K562 (cell line): ENCODE measurements at places on chromosomes 5 and 9. TPM values are rescaled to one million over a fixed set of nuclear protein-coding genes. Genes with fewer than 3 reads are reported as not detected.

- no peak for DNase-seq
- H3K27ac ChIP-seq = no peak overlapping the region
- H3K27me3 ChIP-seq = no peaks in the 10 kb centered on the region
- H3K36me3 ChIP-seq = no peaks in the 10 kb centered on the region
- peaks cover 6% of the 10 kb centered on the region; the same call in 1 of the 2 replicates for H3K4me1 ChIP-seq
These were observed 115.4 kb downstream of the EGFLAM start for GRCh38 chr5:38373743-38374142.

ABO gene
- total RNA-seq = 11.9 and 15.3 TPM in 2 replicates

DNA sequence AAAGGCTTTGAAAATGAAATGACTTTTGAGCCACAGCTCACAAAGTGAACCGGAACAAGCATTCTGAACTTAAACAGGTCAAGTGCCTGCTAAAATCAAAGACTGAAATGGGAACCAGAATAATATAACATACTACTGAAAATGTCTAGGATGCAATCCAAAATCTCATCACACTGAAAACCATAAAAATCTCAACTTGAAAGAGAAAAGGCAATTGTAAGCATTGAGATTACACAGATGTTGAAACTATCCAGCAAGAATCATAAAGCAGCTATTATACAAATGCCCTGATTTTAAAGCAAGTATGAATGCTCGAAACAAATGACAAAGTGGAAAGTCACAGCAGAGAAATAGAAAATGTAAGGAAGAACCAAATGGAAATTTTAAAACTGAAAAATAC, 211.5 kb upstream of the GAS1 start:
- no peak overlapping the region for H3K4me3 ChIP-seq
- no peaks in the 10 kb centered on the region for H3K36me3 ChIP-seq
- H3K4me1 ChIP-seq = no peaks in the 10 kb centered on the region
- H3K27ac ChIP-seq = no peak overlapping the region

ARL15 gene
- total RNA-seq = 54.1 and 58.7 TPM in 2 replicates

DNA sequence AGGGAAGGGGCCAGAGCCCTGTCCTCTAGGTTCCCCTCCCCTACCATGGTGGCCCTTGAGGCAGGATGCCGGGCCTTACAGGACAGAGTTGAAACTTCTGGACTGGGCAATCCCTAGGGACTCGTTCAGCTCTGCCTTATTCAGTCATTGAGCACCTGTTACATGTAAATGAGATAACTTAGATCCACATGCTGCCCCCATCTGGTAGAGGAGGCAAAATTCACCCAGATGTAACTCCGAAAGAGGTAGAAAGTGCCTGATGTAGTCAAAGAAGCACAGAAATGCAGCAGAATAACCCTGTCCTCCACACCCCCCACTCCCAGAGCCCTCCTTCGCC, 1.5 kb downstream of the GGTA1 start:
- no peak overlapping the region for H3K27ac ChIP-seq
- H3K4me3 ChIP-seq = no peak overlapping the region
- H3K27me3 ChIP-seq = peaks cover 19% of the 10 kb centered on the region; the same call in 2 of the 3 replicates
- no peaks in the 10 kb centered on the region for H3K4me1 ChIP-seq
- H3K36me3 ChIP-seq = no peaks in the 10 kb centered on the region
- peak; percentile 62 for DNase-seq

- H3K4me3 ChIP-seq = no peak overlapping the region
- H3K27ac ChIP-seq = no peak overlapping the region
- DNase-seq = no peak
- H3K36me3 ChIP-seq = no peaks in the 10 kb centered on the region
- no peaks in the 10 kb centered on the region for H3K4me1 ChIP-seq
These were observed 556.0 kb downstream of the EBF1 start for GRCh38 chr5:158543539-158544387.

GRCh38 chr5:31322946-31323345, 129.5 kb downstream of the CDH6 start:
- DNase-seq = no peak
- H3K27me3 ChIP-seq = peaks cover 11% of the 10 kb centered on the region; the same call in 2 of the 3 replicates
- no peaks in the 10 kb centered on the region for H3K36me3 ChIP-seq
- no peaks in the 10 kb centered on the region for H3K4me1 ChIP-seq

DNA sequence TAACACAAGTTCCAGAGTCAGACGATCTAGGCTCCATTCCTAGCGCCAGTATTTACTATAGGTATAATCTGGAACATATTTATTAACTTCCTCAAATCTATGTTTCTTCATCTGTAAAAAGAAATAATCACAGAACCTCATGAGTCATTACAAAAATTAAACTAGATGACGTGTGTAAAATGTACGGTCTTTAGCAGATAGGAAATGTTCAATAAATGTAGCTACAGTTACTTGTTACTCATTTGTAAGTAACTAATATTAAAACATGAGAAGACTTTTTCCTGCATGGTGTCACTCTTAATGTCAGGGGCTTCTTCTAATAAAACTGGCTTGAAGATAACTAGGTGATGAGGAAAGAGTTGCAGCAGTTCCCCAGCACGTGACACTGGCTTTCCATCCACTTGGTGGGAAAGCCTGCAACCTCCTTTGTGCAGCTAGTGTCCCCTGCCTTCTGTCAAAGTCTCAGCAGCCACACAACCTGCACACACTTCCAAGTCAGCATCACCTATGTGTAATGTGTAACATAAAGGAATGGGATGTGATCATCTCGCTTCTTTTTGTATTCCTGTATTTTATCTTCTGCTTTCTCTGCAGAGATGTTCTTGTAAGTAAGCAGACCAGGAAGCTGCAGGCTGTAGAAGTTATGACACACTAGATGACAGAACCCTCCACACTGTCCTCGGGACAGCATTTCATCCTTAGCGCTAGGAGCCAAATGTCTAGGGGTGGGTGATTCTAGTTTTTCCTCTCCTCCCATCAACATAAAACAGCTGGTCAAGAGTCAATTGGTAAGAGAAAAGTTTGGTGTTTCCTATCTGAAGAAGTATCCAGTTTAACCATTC, 1.8 kb upstream of the JAKMIP2 start:
- no peaks in the 10 kb centered on the region for H3K27me3 ChIP-seq
- DNase-seq = no peak
- H3K36me3 ChIP-seq = no peaks in the 10 kb centered on the region
- H3K27ac ChIP-seq = no peak overlapping the region
- H3K4me1 ChIP-seq = no peaks in the 10 kb centered on the region
- no peak overlapping the region for H3K4me3 ChIP-seq

DNA sequence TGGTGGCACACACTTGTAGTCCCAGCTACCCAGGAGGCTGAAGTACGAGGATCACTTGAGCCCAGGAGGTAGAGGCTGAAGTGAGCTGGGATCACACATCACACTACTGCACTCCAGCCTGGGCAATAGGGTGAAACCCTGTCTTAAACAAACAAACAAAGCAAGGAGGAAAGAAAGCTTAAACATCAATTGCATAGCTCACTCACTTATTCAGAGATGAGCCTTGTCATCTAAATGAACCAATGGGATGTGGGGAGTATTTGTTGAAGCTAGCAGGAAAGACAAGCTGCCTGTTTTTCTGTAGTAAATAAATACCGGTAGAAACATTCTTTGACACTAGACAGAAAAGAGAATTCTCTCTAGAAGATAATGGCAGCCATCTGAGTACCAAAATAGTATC, 161.0 kb upstream of the SLC12A2 start:
- H3K4me3 ChIP-seq = no peak overlapping the region
- DNase-seq = no peak
- H3K27me3 ChIP-seq = no peaks in the 10 kb centered on the region
